ENCODE measurements at places on chromosomes 2 and 18.

DNA sequence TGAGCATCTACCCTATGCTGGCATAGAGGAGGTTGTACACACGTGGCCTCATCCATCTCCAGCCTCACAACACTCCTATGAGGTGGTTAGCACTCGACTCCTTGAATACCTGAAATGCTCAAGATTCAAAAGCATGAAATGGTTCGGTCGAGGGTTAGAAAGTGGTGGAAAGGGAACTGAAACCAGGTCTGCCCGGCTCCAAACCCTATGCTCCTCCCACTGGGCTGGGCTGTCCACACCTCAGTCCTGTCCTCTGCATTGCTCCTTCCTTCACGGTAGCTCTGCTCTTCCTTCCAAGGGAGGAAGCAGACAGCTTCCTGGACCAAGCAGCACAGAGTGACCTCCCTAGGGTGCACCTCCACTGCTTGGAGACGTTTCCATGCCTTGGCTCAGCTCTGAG is 565.2 kb upstream of the ID2 start:
- no peak for DNase-seq

DNA sequence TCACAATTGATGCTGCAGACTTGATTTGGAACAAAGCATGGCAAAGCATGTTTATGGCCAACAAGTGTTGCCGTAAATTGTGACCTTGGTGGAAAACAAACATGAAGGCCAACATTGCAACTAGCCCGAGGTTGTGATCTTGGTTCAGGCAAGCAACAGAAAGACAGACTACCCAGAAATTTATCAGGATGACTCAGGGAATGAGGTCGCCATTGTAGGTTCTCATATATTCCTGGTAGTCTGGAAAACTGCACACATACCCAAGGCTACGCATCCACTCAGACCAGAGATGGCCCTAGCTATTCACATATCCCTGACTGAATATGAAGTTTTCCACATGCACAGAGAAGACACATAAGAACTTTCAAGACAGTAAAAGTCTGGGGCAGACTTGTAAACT is 30.1 kb downstream of the CYP1B1 start:
- DNase-seq, result no peak

DNA sequence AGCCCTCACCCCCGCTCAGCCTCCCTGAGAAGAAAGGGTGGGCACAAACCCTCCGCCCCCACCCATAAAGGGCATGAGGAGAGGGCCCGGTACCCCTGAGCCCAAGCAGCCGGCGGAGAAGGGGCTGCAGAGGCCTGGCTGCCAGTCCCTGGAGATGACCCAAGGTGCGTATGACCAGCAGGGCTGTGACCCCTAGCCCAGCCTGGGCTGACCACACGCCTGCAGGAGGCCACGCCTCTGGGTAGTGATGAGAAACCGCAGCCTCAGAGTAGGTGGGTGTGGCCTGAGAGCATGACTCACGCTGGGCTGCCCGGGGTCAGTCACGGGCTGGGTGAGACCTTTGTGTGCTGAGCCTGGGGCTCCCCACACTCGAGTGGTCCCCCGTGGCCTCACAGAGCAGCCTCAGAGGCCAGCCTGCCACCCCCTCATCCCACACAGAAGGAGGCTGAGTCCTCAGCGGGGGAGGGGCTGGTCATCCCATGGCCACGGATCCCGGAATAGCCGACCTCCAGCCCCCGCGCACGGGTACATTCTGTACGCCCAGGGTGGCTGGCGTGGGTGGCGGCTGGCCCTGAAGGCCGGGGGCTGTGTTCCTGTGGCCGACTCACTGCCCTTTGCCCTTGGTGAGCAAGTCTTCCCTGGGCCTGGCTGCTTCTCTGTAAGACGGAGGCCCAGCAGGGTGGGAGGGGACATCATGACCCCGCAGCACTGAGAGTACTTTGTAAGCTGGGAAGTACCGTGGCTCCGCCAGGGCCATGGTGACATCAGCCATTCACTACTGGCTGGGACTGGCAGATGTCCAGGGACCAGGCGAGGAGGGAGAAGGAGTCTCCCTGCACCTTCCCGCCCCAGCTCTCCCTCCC is 110.8 kb upstream of the OTOS start:
- no peak for DNase-seq

GRCh38 chr2:26765475-26766200 is 1.6 kb downstream of the SLC35F6 start:
- DNase-seq, result no peak

- no peak for DNase-seq
Observed at GRCh38 chr2:181138816-181139215, 158.4 kb downstream of the UBE2E3 start.

DNA sequence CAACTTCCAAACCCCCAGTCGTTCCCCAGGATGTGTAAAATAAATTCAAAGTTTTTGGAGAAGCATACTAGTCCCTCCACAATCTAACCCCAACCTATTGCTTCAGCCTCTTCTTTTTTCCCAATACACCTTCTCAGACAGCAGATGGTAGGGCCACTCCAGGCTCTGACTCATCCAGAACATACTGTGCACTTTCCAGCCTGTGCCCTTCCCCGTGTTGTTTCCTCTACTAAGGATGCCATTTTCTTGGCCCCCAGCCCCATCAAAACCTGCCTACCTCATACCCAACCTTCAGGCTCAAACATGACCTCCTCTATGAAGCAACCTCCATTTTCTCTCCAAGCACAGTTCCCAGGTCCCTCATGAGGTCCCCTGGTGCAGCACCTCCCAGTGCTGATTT is 669.3 kb downstream of the BCL11A start:
- no peak for DNase-seq

GRCh38 chr18:48869591-48869990 is 81.2 kb downstream of the SMAD7 start:
- DNase-seq, result no peak

DNA sequence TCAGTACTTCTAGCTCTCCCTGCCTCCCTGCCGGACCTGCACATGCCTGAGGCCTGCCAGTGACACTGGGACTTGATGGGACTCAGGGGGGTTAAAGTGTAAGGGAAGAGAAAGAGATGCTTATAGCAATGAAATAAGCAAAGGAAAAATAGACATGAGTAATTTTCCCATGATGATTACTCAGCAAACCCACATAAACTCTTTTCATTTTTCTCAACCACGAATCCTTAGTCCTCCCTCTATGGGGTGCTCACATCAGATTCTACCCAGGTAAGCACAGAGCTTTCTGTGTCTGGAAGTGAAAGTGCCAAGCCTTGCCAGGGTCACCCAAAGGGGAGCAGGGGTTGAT is 44.8 kb upstream of the ANKRD62 start:
- no peak for DNase-seq
